ENCODE measurements at places on chromosomes 4 and X.

GRCh38 chrX:13256603-13257002, 63.2 kb downstream of the ATXN3L start:
- no peak for DNase-seq

DNA sequence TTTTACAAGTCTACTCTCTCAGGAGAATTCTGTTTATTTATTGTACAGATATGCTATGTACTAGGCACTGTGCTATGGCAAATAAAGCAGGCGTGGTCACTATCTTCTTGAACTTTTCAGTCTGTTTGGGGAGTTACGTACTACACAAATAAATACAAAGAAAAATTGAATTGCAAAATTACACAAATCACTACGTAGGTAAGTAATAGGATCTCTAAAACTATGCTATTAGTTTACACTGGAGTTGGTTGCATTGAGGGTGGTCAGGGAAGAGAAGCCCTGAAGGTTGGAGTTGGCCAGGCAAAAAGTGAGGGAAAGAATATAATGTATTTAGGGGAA, 75.7 kb downstream of the GAB1 start:
- DNase-seq: no peak

DNA sequence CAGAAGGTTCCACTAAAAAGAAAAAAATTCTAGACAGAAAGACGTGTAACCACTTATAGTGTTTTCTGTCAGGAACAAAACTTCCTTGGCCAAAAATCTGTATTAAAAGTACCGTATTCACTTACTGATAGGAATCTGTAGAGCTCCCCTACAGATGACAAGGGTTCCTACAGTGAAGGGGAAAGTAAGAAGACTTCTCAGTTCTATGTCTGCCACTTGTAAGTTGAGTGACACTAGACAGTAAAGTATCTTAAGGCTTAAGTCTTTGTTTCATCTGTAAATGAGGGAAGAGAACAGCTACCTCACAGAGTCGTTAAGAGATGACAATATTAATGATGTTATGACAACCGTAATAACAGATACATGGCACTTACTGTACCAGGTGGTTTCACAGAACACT, 3.3 kb downstream of the COQ2 start:
- DNase-seq: no peak

GRCh38 chrX:38796946-38797345, 4.3 kb upstream of the MID1IP1 start:
- DNase-seq: no peak

DNA sequence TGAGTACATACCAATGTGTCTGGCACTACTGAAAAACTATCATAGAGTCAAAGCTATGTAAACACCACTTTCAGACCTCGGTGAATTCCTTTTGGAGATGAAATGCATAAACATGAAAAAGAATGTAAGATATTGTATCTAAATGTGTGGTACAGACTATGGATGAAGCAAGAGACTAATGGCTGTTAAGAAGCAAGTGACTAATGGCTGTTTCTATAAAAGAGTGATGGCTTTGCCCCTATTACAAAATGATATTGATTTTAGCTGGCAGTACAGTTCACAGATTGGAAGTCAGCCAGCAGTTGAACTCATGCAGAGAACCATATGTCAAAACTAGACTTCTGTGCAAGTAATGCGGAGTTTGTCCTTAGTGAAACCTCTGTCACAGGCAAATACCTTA, 359.3 kb downstream of the GRXCR1 start:
- DNase-seq: peak; percentile 81

GRCh38 chr4:77917601-77918000, 55.0 kb downstream of the MRPL1 start:
- DNase-seq: no peak

DNA sequence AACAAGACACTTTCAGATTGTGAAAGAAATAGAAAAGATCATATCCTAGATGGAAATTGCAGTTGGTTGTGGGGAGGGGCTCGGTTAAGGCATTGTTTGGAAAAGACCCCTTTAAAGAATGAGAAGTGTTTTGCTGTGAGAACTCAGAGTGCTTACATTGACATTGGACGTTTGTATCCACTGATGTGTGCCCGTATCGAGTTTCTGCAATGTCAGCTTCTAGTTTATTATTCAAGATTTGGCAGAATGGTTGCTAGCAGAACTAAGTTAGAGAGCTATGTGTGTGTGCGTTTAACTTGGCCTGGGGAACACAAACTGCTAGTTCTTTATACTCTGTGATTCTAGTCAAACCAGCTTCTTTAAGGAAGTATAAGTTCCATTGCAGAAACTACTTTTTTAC, 2702.5 kb downstream of the PCDH7 start:
- DNase-seq: no peak

DNA sequence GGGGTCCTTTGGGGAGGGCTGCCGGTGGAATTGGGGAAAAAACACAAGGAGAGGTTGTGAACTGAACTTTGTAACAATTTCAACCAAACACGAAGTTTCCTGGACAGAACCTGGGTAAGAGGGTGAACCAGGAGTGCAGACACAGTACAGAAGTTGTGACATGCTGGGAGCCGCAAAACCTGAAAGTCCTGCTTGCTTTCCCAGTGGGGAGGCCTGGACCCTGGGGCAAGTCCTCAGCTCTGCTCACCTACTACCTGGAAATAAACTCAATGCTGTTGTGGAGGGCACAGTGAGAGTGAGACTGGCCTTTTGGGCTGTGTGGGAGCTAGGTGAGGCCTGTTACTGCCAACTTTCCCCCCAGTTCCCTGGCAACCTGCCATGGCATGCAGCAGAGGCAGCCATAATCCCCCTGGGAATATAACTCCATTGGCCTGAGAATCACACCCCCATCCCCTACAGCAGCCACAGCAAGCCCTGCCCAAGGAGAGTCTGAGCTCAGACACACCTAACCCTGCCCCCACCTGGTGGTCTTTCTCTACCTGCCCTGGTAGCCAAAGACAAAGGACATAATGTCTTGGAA, 162.8 kb downstream of the THOC2 start:
- no peak for DNase-seq

- DNase-seq: peak; percentile 0
Measured at GRCh38 chr4:16264798-16265197, 38.5 kb upstream of the TAPT1 start.

- no peak for DNase-seq
Measured at GRCh38 chr4:79604152-79604551, 196.1 kb upstream of the GK2 start.

DNA sequence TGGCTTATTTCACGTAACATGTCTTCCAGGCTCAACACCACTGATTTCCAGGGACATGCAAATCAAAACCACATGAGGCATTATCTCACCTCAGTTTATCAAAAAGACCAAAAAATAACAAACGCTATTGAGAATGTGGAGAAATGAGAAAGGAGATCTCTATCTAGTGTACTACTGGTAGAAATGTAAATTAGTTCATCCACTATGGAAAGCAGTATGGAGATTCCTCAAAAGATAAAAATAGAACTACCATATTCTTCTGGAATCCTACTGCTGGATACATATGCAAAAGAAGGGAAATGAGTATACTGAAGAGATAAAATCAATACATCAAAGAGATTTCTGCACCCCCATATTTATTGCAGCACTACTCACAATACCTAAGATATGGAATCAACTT, 329.6 kb upstream of the NDST3 start:
- no peak for DNase-seq

- DNase-seq: no peak
Measured at GRCh38 chrX:56231537-56232090, 542 bp upstream of the KLF8 start.

- no peak for DNase-seq
Measured at GRCh38 chr4:156291317-156291716, 337.7 kb upstream of the CTSO start.

DNA sequence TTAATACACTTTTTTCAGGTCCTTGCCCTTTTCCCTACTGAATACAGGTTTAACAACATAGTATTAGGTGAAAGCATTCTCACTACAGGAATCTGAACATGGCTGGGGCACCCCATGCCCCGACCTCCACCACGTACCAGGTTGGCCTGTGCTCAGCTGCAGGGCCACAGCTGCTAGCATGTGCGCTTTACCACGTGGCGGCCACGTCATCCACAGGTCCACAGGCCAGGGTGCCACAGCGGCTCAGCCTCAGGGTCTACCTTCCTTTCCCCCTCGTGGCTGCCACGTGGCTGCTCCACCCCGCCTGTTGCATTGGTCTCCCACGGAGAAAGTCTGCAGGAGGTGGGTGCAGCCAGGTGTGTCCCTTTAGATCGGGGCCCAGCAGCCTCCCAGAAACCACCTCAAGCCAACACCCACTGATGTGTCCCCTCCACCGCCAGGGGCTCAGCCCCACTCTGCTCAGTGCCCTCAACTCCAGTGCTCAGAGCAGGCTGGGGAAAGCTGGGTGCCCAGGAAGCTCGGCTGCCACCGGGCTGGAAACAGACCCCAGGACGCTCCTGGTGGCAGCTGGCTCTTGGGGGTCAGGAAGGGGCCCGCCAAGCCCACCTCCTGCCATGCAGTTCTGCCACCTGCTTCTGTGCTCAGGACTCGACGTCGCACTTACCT, 17.8 kb downstream of the CTBP1 start:
- DNase-seq: no peak

All from NCI-H446 treated with DMSO at 0.1 percent for 48 hours (cell line).